ENCODE measurements at places on chromosomes 4 and X. TPM values are rescaled to one million over a fixed set of nuclear protein-coding genes. Genes with fewer than 3 reads are reported as not detected.
A peak's percentile ranks its signal among the peaks of the same experiment; 100 is the strongest.

GRCh38 chr4:1960170-1960825 lies 48.5 kb downstream of the NELFA start:
- H3K4me3 ChIP-seq: no peak overlapping the region
- DNase-seq: no peak
- peaks cover 84% of the 10 kb centered on the region for H3K36me3 ChIP-seq
- no peaks in the 10 kb centered on the region for H3K27me3 ChIP-seq
- no peak overlapping the region for H3K27ac ChIP-seq

- H3K4me3 ChIP-seq: no peak overlapping the region
- H3K4me1 ChIP-seq: no peaks in the 10 kb centered on the region
- no peaks in the 10 kb centered on the region for H3K36me3 ChIP-seq
- no peaks in the 10 kb centered on the region for H3K27me3 ChIP-seq
- H3K27ac ChIP-seq: no peak overlapping the region
- no peak for DNase-seq
Observed at GRCh38 chr4:38424151-38424871, 239.7 kb upstream of the KLF3 start.

- H3K4me3 ChIP-seq: no peak overlapping the region
- H3K4me1 ChIP-seq: peaks cover 9% of the 10 kb centered on the region
- H3K27me3 ChIP-seq: no peaks in the 10 kb centered on the region
- H3K36me3 ChIP-seq: peaks cover 2% of the 10 kb centered on the region
Observed at GRCh38 chr4:26992657-26993361, 132.2 kb downstream of the STIM2 start.

The TEX28 gene
- not detected for total RNA-seq

DNA sequence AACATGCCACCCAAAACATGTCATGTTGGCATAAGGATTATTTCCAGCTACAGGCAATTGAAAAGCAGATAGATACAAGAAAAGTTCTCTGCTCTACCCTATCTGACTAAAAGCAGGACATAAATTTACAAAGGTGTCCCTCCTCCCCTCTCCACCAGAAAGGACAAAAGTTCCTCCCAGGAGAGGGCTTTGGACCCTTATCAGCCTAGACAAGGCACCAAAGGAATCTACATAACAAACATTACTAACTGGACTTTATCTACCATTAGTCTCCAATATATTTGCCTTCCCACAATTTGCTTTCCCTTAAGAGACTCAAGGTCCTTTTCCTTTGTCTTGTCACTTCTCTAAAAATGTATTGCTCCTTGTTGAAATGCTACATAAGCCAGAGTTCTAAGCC lies 55.6 kb downstream of the ADGRA3 start:
- H3K36me3 ChIP-seq: peaks cover 5% of the 10 kb centered on the region
- H3K4me3 ChIP-seq: no peak overlapping the region
- H3K4me1 ChIP-seq: peaks cover 4% of the 10 kb centered on the region
- H3K27me3 ChIP-seq: no peaks in the 10 kb centered on the region

DNA sequence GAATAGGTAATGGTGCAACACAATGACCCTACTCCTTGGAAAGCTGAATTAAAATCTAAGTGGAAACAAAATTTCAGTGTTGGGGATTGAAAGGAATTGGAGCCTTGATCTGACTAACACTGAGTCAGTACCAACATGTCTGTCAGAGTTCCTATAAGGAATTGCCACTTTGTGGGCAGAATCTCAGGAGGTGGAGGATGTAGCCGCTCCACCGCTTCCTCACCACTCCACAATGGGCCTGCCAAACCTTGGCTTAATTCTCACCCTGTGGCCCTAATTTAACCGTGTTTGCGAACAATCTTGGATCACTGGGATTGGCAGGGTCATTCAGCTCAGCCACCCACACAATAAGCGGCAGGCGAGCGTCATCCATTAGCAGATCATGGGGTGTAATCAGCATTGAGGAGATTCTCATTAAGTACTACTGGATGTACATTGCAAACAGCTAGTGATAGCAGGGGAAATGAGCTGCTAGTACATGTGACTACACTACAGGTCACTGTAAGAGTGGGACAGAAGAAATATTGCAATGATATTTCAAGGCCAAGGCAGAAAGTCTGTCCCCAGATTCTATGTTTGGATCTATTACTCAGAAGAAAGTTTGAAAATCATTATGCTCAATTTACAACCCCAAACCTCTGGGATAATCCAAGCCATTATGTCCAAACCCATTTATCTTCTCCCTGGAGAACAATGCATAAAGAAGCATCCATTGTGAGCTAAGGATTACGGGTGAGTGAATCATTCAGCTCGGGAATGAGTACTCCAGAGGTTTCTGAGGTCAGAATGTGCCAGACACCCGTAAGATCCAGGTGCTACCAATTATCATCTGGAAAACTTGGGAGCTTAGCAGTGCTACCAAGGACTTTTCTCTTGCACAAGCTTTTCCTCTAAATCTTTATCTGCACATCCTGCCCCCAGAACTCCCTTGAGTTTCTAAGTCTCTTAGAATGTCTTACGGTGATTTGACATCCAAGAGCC lies 5.8 kb downstream of the SRPX start:
- peak; percentile 72 for DNase-seq
- H3K36me3 ChIP-seq: no peaks in the 10 kb centered on the region
- H3K4me1 ChIP-seq: peaks cover 14% of the 10 kb centered on the region
- H3K27ac ChIP-seq: peak overlapping the region; percentile 7
- H3K4me3 ChIP-seq: no peak overlapping the region

Data from muscle of leg (tissue), 16 donors.